Activated naive CD8-positive, alpha-beta T cell treated with anti-CD3 and anti-CD28 coated beads for 36 hours (primary cell): ENCODE measurements at places on chromosomes 5 and 9. TPM values are rescaled to one million over a fixed set of nuclear protein-coding genes. Genes with fewer than 3 reads are reported as not detected.

Gene SERF1A
- 6.8 TPM for total RNA-seq

Gene SLC34A3
- not detected for total RNA-seq

GRCh38 chr5:162496100-162496808 is 428.7 kb downstream of the GABRG2 start:
- no peak for DNase-seq
- H3K4me1 ChIP-seq = no peaks in the 10 kb centered on the region
- H3K4me3 ChIP-seq = no peak overlapping the region

GRCh38 chr9:35716230-35716629 is 15.8 kb downstream of the TLN1 start:
- DNase-seq = no peak
- no peaks in the 10 kb centered on the region for H3K4me1 ChIP-seq
- H3K4me3 ChIP-seq = no peak overlapping the region
- no peaks in the 10 kb centered on the region for H3K27me3 ChIP-seq
- H3K27ac ChIP-seq = no peak overlapping the region
- H3K36me3 ChIP-seq = peaks cover 14% of the 10 kb centered on the region

DNA sequence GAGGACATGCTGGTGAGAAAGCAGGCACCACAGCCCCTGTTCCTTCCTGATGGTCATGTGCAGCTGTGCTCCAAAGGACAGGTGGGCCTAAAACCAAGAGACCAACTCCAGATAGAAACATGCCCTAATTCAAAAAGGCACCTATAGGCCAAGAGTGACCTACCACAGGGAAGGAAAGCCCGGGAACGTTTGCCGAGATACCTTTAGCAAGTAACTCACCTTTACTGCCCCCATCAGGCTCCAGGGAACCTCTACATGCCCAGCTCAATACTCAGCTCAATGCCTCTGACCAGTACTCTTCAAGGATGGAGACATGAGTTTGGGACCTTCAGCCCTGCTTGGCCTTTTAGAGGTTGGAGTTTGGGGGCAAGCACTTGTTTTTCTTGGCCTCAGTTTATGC is 172.8 kb upstream of the FSTL4 start:
- no peak for DNase-seq
- H3K27me3 ChIP-seq = no peaks in the 10 kb centered on the region
- no peak overlapping the region for H3K27ac ChIP-seq
- H3K4me1 ChIP-seq = no peaks in the 10 kb centered on the region

- H3K27me3 ChIP-seq = peaks cover 20% of the 10 kb centered on the region
- H3K27ac ChIP-seq = peak overlapping the region; percentile 1
- H3K4me1 ChIP-seq = peaks cover 6% of the 10 kb centered on the region
- H3K4me3 ChIP-seq = peak overlapping the region; percentile 80
Measured at GRCh38 chr9:130682421-130683121, 11.0 kb upstream of the EXOSC2 start.

DNA sequence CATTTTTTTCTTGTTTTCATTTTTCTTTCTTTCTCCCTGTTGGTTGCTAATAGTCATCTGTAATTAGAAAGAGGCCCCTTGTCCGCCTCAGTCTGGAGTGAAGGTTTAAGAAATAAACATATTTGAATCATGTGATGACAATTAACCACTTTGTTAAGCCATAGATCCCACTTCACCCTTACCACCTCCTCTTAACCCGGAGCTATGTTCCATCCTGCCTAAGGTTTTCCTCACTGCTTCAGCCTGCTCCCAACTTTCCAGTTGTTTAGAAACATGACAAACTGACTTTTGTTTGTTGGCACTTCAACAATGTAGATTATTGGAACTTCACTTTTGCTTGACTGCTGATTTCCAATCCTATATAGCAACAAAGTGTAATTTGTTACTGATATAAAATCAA is 37.4 kb upstream of the SSBP2 start:
- H3K4me1 ChIP-seq = no peaks in the 10 kb centered on the region
- no peaks in the 10 kb centered on the region for H3K36me3 ChIP-seq
- H3K4me3 ChIP-seq = no peak overlapping the region
- no peaks in the 10 kb centered on the region for H3K27me3 ChIP-seq
- H3K27ac ChIP-seq = no peak overlapping the region
